ENCODE measurements at places on chromosomes 7 and 10. TPM values are rescaled to one million over a fixed set of nuclear protein-coding genes. Genes with fewer than 3 reads are reported as not detected.

The CYP2E1 gene
- total RNA-seq = 0.86 TPM

DNA sequence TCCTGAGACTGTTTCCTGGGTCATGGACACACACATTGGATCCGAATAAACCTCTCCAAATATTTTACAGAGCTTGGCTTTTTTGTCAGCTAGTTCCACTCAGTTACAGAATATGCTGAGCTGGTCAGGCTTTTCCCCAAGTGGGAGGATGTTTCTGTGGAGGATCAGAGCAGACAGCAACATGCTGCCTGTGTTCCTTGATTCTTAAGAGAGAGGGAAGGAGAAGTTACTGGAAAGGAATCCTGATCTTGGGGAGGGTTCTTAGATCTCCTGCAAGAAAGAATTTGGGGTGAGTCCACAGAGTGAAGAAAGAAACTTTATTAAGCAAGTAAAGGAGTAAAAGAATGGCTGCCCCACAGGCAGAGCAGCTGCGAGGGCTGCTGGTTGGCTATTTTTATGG is 76.8 kb upstream of the RPA3 start:
- DNase-seq = no peak

GRCh38 chr10:20778008-20778757 is 118.9 kb downstream of the NEBL start:
- no peak for DNase-seq

- DNase-seq = peak; percentile 87
Measured at GRCh38 chr7:45196374-45196773, 38.8 kb downstream of the RAMP3 start.

The UCN3 gene
- not detected for total RNA-seq

- DNase-seq = no peak
Measured at GRCh38 chr7:155670521-155670920, 26.1 kb downstream of the RBM33 start.

The ABCF2 gene
- total RNA-seq = 41.1 TPM

DNA sequence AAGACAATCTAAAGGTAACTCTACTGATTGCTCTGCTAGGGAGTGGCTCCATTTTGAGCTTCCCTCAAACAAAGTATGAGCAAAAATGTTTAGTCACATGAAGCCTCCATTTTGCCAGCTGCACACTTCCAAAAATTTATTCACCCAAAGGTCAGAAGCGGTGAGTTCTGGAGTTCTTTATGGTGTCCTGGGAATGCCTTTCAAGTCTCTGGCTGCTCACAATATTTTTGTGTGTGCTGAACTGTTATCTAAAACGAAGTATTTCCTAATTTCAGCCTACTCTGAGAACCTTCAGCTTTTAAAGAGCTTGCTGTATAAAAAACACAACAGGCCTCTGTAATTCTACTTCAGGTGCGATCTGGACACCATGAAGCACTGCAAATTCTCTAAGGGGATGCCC is 15.6 kb downstream of the NRCAM start:
- no peak for DNase-seq

The HSPA12A gene
- total RNA-seq = 0.41 TPM

The MEIG1 gene
- 0.95 TPM for total RNA-seq

DNA sequence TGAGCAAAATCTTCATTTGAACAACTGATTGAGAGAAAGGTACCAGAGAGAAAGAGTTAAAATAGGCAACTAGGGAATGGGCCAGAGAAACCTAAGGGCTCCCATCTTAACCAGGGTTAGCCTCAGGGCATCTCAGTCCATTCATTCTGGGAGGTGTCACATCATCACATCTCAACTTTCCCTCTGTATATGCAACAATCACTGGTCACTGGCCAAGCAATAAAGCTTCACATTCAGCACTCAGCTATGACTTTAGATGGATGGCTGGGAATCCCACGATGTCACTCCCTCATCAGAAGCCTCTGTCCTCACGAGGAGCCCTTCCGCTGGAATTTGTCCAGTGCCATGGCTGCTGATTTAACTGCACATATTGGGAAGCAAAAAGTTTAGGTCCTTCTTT is 172.1 kb upstream of the MGMT start:
- DNase-seq = no peak

- DNase-seq = no peak
Measured at GRCh38 chr10:55627501-55628051, 733.5 kb downstream of the ZWINT start.

- no peak for DNase-seq
Measured at GRCh38 chr10:97013983-97014382, 171.8 kb downstream of the SLIT1 start.

The ZNF37A gene
- 21.0 TPM for total RNA-seq

The IDI2 gene
- not detected for total RNA-seq

The WDR86 gene
- 0.17 TPM for total RNA-seq

- DNase-seq = no peak
Measured at GRCh38 chr7:11833431-11833830, 1.4 kb upstream of the THSD7A start.

The GNAT3 gene
- not detected for total RNA-seq

DNA sequence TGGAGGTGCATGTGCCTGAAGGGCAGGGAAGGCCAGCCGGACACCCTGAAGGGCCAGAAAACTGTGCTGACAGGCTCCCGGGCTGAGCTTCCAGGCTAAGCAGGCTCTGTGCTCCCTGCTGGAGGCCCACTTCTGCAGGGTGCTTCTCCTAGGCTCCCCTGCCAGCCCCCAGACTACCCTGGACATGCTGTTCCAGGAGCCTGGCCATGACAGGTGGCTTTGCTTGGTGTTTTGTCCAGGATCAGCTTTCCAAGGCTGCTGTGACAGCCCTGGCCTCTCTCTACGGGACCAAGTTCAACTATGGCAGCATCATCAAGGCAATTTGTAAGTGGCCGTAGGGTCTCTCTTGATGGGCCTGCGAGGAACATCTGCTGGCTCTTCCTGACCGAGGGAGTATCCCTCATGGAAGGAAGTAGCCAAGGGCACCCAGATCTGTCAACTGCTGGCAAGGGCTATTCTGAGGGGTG is 5.3 kb downstream of the CPA1 start:
- no peak for DNase-seq

GRCh38 chr7:120813546-120814252 is 44.2 kb downstream of the TSPAN12 start:
- DNase-seq = no peak

- no peak for DNase-seq
Measured at GRCh38 chr7:158167373-158167772, 420.2 kb downstream of the PTPRN2 start.

- peak; percentile 58 for DNase-seq
Measured at GRCh38 chr7:111137296-111138192, 46.6 kb downstream of the LRRN3 start.

The OGA gene
- total RNA-seq = 105 TPM

GRCh38 chr7:44713680-44714335 is 34.8 kb upstream of the ZMIZ2 start:
- DNase-seq = no peak

The HOXA13 gene
- not detected for total RNA-seq

- no peak for DNase-seq
Measured at GRCh38 chr7:140506788-140507464, 27.6 kb upstream of the MKRN1 start.

The MAT1A gene
- not detected for total RNA-seq
